ENCODE measurements at places on chromosomes 2 and 18.

DNA sequence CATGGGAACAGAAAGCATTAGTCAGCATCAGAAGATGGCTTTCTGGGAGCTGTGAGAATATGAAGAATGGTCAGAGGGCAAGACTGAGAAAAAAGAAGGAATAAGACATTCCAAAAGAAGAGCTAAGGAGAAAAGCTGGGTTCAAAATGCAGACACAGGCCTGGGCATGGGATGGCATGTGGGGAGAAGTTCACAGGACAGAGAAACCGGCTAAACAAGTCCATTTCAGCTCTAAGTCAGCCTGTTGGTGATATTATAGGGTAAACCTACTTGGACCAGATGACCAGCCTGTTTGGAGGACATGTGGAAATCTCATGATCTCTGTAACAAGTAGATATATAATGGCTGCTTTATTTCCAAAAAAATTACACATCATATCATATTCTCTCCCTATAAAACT, 91.7 kb upstream of the MEIS1 start:
- no peak for DNase-seq

- DNase-seq = no peak
These were observed 120.9 kb upstream of the CDH19 start for GRCh38 chr18:66724664-66725356.

GRCh38 chr2:237515621-237516275, 28.7 kb downstream of the MLPH start:
- DNase-seq = no peak

- no peak for DNase-seq
These were observed 89.2 kb downstream of the STPG4 start for GRCh38 chr2:47065771-47066380.

DNA sequence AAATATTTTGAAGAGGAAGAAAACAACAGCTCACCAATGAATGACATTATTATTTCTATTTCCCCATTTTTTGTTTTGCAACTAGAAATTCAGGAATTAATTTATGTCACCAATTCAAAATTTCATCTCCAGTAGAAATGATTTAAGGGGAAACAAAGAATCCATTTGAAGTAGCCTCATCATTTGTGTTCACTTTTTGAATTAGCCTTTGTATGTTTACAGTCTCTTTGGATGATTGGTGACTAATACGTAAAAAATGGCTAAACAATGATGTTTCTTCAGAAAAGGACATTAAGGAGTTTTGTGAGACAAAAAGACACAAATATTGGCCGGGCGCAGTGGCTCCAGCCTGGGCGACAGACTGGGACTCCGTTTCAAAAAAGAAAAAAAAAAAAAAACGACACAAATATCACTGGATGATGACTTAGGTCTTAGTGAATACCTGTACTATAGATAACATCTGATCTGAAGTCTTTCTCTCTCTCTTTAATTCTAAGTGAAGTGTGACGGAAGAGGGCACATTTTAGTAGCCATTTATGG, 313.2 kb downstream of the PIK3C3 start:
- no peak for DNase-seq

DNA sequence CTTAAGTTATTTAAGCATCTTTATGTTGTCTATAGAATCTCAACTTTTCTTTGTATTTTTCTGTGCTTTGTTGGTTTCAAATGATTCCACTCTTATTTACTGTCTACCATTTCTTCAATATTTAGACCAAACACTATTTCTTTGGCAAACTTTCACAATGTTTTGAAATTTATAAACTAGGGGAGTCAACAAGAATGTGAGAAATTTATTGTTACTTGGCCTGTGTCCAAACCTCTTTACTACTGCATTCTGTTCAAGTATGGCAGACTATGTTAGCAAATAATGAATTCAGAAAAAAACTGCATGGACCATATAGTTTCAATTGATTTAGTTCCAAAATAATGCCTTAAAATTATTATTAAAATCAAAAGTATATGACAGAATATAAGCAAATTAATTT, 470.2 kb downstream of the FBXO15 start:
- no peak for DNase-seq

GRCh38 chr2:43021791-43022509, 204.5 kb downstream of the ZFP36L2 start:
- DNase-seq = no peak

DNA sequence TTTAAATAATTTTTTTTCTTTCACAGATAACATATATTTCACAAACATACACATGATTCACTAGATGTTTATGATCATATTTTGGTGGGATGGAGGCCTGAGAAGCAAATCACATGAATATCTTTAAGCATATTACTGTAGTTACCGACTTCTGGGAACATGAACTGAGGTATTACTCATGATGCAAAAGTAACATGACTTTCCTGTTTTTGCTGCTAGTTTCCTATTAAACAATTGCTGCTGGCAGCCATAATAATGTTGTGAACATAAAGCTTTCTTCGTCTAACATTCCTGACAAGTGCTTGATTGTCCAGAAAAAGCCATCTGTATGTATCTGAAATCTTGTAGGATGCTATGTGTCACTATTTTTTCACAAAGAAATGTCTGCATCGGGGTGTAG, 145.4 kb downstream of the MTX2 start:
- DNase-seq = no peak

GRCh38 chr2:31379747-31380146, 34.8 kb downstream of the XDH start:
- DNase-seq = no peak

DNA sequence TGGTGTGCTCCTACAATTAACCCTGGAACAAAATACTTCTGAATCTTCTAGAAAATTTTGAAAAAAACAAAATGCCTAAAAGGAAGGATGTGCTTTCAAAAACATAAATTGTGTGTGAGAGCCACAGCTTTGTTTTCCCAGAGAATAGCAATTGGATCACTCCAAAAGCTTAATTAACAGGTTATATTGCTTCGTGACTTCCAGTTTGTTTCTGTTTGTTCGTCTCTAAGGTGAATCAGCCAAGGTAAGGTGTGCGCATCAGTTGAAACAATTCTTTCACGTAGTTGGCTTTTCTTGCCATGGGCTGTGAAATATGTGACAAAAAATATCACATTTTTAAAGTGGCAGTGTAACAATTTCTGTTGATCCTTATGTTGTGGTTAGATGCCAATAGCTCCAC, 90.3 kb upstream of the BARD1 start:
- no peak for DNase-seq

DNA sequence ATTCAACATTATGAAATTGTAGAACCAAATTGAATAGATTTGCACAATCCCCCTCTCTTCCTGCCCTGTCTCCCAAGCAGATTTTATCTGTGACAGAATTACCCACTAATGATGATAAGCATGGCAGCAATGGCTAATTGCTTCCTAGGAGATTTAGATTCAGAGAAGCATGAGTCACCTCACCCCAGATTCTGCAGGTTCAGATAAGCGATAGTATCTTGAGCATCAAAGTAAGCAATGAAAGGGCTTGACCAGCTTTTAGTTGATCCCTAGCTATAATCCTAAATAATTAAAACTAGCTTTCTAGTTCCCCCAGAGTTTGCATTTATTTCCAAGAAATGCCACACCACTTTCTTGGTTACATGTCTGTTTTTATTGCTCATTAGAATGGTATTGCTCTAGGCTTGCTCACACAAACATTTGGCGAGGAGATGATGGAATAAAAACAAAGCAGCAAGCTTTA, 204.3 kb downstream of the GULP1 start:
- DNase-seq = no peak

DNA sequence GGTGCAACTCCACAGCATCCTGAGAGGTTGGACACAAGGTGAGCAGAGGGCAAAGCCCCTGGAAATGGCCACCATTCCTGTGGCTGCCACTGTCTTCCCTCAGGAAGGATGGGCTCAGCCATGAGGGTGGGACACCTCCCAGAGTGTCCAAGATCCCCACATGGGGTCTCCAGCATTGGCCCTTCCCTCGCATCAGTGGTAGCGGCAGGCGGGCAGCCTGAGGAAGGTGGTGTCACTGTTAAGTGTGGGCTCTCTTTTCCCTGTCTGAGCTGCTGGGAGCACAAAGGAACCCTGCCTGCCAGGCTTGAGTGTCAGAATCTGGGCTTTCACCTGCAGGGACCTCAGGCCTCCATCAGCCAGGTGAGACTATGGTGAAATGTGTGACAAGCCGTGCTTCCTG, 47.6 kb downstream of the SP110 start:
- DNase-seq = no peak

- DNase-seq = no peak
These were observed 194.1 kb upstream of the GLI2 start for GRCh38 chr2:120541553-120541932.

- DNase-seq = no peak
These were observed 41.4 kb upstream of the ITGB6 start for GRCh38 chr2:160241251-160242137.

- DNase-seq = no peak
These were observed 87.1 kb downstream of the NDUFA10 start for GRCh38 chr2:239937866-239938640.

DNA sequence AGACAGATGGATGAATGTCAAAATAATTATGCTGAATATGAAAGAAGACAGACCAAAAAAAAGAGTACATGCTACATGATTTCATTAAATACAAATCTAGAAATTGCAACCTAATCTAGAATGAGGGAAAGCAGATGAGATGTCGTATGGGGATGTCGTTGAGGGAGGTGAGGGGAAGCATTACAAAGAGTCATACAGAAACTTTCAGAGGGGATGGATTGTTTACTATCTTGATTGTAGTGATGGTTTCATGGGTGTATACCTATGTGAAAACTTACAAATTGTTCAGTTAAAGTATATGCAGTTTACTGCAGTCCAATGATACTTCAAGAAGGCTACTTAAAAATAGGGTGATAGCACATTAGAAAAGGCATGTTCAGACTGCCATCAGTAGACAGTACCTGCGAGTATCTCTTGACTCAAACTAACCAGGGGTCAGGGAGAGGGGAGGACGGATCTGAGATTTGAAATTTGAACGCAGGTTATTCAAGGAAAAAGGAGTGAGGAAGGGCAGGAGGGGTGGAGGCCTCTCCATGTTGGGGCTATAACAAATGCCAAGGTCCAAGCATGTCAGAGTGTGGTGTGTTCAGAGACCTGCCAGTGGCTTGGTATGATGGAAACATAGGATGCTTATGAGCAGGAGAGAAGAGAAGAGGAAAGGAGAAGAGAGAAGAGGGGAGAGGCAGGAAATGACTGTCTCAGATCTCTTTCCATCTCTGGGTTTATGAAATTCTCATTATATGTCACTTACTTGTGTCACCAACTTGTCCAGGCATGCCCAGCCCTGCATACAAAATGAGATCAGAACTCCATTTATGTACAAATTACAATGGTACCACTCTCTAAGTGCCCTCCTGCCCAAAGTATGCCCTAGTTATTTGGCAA, 257.3 kb upstream of the CXCR4 start:
- no peak for DNase-seq

GRCh38 chr2:3387011-3387410, 7.5 kb downstream of the TRAPPC12 start:
- DNase-seq = no peak

DNA sequence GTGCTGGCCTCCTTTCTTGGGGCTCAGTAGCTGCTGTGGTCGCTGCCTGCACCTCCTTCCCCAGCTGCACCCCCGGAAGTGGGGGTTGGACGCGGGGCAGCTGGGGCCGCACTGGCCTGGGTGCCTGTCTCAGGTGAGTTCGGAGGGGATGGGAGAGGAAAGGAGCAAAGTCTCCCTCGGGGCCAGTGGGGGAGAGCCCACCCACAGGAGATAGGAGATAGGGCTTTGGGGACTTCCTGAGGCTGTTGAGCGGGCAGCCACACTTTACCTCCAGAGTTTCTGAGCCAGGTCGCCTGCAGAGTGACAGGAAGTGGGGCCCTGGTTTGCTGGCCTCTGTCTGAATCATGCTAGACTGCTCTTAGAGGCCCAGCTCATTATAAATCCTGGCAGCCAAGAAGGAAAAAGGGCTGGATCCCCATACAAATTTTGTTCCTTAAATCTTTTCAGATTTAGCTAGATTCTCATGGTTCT, 8.1 kb downstream of the MBP start:
- no peak for DNase-seq

GRCh38 chr2:58293056-58293455, 51.9 kb upstream of the FANCL start:
- DNase-seq = no peak

- DNase-seq = no peak
These were observed 8.7 kb downstream of the PCBP1 start for GRCh38 chr2:70095720-70096670.

DNA sequence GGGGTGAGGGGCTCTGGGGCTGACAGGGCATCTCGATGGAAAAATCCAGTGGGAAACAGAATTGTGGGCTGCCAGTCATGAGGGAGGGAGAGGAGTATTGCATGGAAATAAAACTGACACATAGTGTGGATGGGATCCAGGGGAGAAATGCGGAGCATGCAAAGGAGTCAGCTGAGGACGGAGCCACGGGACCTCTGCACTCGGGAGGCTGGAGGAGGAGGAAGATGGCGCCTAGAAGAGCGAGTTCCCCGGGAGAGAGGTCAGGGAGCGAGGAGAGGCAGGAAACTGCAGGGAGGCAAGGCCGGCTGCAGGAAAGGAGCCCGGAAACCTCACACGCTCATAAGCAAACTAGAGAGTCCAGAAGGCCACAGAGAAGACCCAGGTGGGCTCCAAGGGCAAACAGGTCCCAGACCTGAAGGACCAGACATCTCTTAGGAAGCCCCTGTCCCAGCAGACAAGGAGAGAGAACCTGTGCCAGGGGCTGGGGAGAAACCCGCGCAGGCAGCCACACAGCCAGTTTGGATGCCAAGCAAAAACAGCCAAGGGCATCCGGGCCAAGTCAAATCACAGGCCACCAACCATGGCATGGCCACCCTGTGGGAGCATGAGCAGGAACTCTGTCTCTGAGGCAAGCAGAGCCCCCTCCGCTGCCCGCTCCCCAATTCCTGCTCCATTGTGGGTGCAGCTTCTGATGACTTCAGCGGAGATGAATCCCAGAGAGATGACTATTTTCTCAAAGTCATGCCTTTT, 218.8 kb upstream of the ID2 start:
- no peak for DNase-seq

DNA sequence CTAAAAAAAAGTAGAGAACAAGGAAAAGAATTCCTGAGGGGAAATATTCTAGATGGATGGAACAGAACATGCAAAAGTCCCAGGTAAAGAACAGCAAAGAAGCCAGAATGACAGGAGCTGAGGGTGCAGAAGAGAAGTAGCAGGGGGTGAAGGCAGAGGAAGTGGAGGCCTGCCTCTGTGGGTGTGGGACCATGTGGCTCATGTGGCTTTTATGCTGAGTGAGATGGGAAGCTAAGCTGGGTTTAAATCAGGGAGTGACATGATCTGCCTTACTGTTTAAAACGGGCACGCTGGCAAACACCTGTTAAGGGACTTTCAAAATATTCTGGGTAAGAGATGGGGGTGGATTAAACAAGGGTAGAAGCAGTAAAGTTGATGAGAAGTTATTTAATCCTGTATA, 40.0 kb downstream of the GKN2 start:
- DNase-seq = no peak

DNA sequence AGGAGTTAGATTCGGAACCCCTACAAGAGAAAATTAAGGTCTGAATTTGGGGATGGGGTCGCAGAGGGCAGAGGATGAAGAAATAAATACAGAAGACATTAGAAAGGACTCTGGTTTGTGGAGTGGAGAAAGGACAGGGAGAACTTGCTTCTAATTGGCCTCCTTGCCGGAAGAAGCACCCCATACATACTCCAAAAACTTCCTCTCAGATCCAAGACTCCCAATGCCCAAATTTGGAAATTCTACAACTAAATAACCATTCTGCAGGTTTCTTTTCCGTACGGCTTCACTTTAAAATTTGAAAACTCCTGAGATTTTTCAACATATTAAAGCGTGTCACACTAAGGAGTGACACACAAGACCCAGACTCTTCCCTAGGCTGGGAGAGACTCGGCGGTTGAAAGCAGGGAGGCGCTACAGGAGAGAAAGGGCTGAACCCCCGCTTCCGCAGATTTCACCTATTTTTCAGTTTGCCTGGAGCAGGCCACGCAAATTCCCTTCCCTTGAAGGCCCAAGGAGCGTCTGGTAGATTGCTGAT, 478 bp downstream of the CLHC1 start:
- DNase-seq = no peak

All from stimulated activated CD4-positive, alpha-beta T cell treated with anti-CD3 and anti-CD28 coated beads, Interleukin-1b, Interleukin-23, amount 100 ng/mL, for 1 hour (primary cell).